ENCODE measurements at places on chromosomes 6 and 20. TPM values are rescaled to one million over a fixed set of nuclear protein-coding genes. Genes with fewer than 3 reads are reported as not detected.

Gene SALL4
- total RNA-seq = 1.2 TPM

- no peaks in the 10 kb centered on the region for H3K36me3 ChIP-seq
- H3K27me3 ChIP-seq = peaks cover 14% of the 10 kb centered on the region
- H3K27ac ChIP-seq = no peak overlapping the region
- no peaks in the 10 kb centered on the region for H3K4me1 ChIP-seq
- H3K4me3 ChIP-seq = no peak overlapping the region
- DNase-seq = no peak
Measured at GRCh38 chr6:156402227-156402626, 375.0 kb upstream of the ARID1B start.

Gene C6orf15
- not detected for total RNA-seq

Gene RFX6
- total RNA-seq = 2.9 TPM

DNA sequence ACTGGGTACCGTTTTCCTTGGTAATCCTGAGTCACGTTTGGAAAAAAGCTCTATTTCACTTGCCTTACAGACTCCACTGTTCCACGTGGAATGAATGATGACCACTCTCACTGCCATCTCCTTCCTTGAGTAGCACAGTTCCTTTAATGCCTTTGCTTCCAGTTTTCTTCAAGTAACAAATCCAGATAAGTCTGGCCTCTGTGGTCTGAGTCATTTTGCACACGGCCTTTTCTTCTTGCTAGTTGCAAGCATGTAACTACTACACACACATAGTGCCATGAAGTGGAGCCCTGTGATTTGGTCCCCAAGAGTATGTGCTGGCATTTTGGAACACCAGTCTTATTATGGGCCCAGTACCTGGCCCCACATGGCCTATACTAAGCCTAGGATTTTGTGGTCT lies 182.8 kb downstream of the SASH1 start:
- no peaks in the 10 kb centered on the region for H3K27me3 ChIP-seq
- peaks cover 28% of the 10 kb centered on the region for H3K4me1 ChIP-seq
- H3K4me3 ChIP-seq = no peak overlapping the region
- H3K36me3 ChIP-seq = peaks cover 11% of the 10 kb centered on the region

Gene TMC2
- not detected for total RNA-seq

Measured in stomach (tissue), 19 donors.